ENCODE measurements at places on chromosomes 7 and 10.

- DNase-seq: no peak
These were observed 126.6 kb downstream of the LRRC4 start for GRCh38 chr7:127904670-127904985.

- no peak for DNase-seq
These were observed 83.9 kb upstream of the IGFBP3 start for GRCh38 chr7:46004965-46005364.

DNA sequence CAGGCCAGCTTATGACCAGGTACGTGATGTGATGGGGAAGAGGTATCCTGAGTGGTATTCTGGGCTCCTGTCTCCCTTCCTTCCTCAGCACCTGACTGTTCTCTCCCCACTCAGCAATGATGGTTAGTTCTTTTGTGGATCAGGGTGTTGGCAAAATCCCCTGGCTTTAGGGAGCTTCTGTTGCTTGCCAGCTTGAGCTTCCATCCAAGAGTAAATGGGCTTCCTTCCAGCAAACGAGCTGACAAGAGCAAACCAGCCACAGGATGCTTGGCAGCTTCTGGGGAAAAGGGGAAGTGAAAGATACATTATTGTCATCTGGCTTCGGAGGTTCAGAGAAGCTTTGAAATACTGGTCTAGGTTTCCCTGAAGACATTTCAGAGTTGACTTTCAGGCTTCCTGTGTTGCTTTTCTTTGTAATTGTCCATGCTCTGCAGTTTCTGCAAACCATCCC lies 5.2 kb downstream of the DUSP5 start:
- peak; percentile 76 for DNase-seq

DNA sequence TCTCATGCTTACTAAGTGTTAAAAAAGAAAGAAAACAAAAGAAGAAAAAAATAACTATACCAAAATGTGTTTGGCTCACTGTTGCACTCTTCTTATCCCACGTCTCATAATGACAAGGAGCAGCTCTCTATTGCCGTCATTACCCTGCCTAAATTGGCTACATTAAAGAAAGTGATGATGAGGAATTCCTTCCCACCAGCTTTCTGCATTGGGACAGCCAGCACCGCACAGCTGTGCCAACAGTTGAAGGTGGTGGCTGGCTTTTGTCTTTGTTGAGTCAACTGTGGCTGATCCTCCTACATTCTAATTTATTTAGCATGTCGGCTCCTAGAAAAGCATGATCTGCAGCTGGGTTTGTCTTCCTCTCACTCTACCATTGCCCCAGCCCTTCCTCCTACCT lies 751.8 kb downstream of the KCNMA1 start:
- no peak for DNase-seq

- peak; percentile 47 for DNase-seq
These were observed 96.2 kb downstream of the VOPP1 start for GRCh38 chr7:55475855-55476803.

- no peak for DNase-seq
These were observed 69.8 kb upstream of the KMT2C start for GRCh38 chr7:152505606-152506005.

- no peak for DNase-seq
These were observed 110.0 kb downstream of the LRMDA start for GRCh38 chr10:75541411-75541810.

GRCh38 chr7:13037216-13037615 lies 349.8 kb downstream of the ARL4A start:
- DNase-seq: no peak

- DNase-seq: no peak
These were observed 44.4 kb downstream of the TMEM270 start for GRCh38 chr7:73905360-73905759.

DNA sequence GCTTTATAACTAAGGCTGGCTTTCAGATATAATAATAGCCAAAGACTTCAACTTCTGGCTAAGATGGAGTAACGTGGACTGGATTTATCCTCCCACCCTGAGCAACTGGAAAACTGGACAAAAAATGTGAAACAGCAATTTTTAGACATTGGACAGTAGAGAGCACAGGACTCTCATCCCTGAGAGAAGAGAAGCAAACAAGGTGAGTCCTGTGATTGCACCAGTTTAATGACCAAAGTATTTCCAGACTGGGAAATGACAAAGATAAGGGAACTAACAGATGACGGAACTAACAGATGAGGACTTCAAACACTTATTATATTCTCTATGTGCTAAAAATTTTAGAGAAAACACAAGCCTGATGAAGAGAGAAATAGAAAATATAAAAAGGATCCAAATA lies 175.7 kb upstream of the SLC25A13 start:
- no peak for DNase-seq

DNA sequence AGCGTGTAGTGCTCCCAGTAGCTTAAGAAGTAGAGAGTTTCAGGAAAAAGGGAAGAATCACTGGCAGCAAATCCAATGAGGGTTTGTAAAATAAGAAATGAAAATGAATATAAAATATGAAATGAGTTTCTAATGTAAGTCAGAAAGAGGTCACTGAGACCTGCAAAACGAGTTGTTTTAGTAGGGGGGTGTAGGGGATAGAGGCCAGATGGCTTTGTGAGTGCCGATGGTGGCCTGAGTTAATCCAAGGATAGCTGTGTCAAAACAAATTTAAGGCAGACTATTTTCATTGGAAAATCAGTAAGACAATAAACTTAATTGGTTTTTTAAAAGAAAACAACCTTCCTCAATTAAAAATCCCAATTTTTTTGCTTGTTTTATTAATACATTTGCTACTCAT lies 745 bp upstream of the ASB15 start:
- DNase-seq: no peak

DNA sequence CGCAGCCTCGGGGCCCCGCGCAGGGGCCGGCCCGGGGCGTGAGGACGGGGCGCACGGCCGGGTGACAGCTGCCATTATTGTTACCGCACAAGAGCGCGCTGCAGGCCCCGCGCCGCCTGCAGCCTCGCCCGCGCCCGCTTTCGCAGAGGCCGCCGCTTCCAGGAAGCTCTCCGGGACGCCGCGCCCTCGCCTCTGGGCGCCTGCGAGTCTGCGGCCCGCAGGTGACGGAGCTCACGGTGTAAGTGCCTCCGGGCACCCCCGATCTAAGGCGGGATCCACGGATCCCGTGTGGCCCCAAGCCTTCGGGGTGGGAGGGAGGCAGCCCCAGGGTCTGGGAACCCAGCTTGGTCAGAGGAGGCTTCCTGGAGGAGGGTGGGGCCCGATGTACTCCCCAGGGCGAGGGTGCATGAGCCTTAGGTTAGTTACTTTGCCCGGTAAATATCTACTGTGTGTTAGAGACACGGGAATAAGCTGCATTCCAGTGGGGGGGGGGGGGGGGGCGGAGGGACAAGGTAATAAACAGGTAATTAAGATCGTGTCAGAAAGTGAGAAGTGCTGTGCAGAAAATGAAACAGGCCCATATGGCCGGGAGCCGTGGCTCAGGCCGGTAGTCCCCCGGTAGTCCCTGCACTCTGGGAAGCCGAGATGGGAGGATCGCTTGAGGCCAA lies 638 bp downstream of the IQCE start:
- DNase-seq: no peak

- DNase-seq: no peak
These were observed 98.8 kb downstream of the SEMA3E start for GRCh38 chr7:83550100-83550499.

DNA sequence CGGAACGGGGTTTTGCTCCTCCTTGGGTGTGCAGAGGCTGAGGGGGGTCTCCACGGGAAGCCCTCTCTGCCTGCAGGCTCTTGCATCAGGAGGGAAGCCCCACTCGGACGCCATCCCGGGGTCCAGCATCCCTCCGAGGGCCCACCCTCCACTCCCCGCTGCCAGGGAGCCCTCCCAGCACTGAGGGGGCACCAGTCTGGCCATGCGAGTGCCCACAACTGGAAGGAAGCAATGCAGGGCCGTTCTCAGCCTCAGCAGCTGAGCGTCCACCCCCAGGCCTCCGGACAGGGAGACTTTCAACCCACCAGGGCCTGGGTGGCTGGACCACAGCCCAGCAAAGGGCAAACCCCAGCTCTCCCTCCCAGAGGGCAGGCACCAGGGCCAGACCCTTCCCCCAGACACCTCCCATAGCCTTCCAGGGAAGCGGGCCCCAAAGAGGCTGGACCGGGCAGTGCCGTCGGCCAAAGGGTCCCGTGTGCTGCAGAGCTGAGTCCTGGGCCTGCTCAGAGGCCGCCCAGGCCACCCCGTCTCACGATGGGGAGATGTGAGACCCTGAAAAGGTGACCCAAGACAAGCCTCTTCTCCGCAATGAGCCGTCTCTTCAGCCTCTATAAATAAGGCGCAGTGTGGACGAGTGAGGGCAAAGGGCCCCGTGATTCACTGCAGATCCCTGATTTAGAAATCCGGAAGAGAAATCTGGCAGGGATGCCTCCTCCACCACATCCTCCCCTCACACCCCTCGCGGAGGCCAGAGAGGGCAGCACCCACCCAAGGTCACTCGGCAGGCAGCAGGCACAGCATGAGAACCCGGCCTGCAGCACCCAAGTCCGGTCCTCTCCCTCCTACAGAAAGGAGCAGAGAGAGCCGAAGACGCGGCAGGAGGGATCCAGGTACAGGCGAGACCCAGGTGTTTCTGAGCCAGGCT lies 81.9 kb upstream of the DNAAF5 start:
- no peak for DNase-seq

DNA sequence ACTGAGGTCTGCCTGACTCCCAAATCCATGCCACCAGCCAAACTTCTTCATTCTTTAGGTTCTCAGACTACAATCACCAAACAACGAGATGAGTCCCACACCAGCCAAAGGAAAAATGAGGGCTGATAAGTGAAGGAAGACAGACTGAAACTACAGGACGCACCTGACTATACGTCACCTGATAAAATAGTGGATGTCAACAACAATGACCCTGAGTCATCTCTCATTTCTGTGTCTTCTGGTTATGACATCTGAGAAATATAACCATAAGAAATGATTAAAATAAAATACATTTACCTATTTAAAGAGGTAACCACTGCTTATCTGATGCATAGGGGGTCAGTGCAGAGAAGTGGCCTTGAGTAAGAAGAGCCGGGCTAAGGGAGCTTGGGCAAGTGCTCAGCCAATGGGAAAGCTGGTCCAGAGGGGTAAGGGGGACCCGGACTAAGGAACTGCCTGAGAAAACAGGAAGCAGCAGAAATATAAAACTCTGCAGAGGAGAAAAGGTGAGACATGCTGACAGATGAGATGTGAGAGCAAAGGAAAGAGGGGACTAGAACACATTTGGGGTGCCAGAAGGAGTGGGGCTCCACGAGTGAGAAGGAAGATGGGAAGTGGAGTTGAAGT lies 51.8 kb downstream of the HIPK2 start:
- no peak for DNase-seq

GRCh38 chr10:14751921-14752320 lies 22.8 kb downstream of the FAM107B start:
- DNase-seq: peak; percentile 20
